Smooth muscle cell of the coronary artery (primary cell): ENCODE measurements at places on chromosomes 4 and X. TPM values are rescaled to one million over a fixed set of nuclear protein-coding genes. Genes with fewer than 3 reads are reported as not detected.

REPS2 gene
- total RNA-seq, result 0.23 and 0.35 TPM in 2 replicates

MAGEE1 gene
- 0.83 and 0.94 TPM in 2 replicates for total RNA-seq

SSX4 gene
- total RNA-seq, result not detected in 2 replicates

KLHL4 gene
- 1.1 and 4.5 TPM in 2 replicates for total RNA-seq

ARL9 gene
- 0.08 and 0.12 TPM in 2 replicates for total RNA-seq

DSPP gene
- total RNA-seq, result not detected in 2 replicates

MTMR8 gene
- 0.08 TPM in 1 of 2 replicates, not detected in the other for total RNA-seq

AKAP14 gene
- not detected in 2 replicates for total RNA-seq

HPGDS gene
- total RNA-seq, result not detected in 2 replicates

GABRE gene
- 13.9 and 22.9 TPM in 2 replicates for total RNA-seq

ARAP2 gene
- total RNA-seq, result 0.23 and 1.3 TPM in 2 replicates

GC gene
- total RNA-seq, result not detected in 2 replicates

TCP11X2 gene
- total RNA-seq, result not detected in 2 replicates

USP26 gene
- not detected in 2 replicates for total RNA-seq
